ENCODE measurements at places on chromosomes 12 and 14. TPM values are rescaled to one million over a fixed set of nuclear protein-coding genes. Genes with fewer than 3 reads are reported as not detected.

The NELL2 gene
- polyA plus RNA-seq, result 0.11 TPM

The TSHR gene
- polyA plus RNA-seq, result not detected

DNA sequence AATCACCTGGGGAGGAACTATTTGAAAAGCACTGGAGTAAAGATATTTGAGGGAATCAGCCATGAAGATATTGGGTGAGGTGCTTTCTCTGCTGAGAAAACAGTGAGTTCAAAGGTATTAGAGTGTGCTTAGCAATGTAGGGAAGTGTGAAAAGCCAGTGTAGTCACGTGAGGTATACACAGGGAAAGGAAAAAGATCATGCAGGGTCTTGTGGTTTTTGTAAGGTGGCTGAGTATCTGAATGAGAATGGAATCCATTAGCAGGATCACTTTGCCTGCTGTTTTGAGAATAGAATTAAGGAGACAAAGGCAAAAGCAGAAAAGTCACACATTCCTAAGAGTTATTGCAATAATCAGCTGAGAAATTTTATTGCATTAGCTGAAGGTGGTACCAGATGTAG lies 193.0 kb downstream of the PIK3C2G start:
- DNase-seq, result no peak

GRCh38 chr14:75220156-75220555 lies 43.7 kb upstream of the TMED10 start:
- DNase-seq, result no peak

DNA sequence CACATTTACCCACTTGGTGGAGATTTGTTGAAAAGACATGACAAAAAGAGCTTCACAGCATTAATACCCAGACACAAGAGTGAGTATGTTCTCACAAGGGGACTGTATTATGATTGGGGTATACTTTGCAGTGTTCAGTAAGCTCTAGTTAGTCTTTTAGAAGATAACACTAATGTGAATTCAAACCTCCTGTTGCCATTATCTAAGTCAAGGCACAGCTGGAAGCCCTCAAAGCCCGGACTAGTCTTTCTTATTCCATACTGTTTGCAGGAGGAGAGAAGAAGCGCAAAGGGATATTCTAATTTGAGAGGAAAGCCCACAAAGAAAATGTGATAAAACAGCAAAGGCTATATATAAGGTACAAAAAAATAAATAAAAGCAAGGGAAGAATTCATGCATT lies 445.9 kb downstream of the SOX5 start:
- no peak for DNase-seq

GRCh38 chr14:64186231-64187129 lies 107.7 kb downstream of the ESR2 start:
- DNase-seq, result no peak

DNA sequence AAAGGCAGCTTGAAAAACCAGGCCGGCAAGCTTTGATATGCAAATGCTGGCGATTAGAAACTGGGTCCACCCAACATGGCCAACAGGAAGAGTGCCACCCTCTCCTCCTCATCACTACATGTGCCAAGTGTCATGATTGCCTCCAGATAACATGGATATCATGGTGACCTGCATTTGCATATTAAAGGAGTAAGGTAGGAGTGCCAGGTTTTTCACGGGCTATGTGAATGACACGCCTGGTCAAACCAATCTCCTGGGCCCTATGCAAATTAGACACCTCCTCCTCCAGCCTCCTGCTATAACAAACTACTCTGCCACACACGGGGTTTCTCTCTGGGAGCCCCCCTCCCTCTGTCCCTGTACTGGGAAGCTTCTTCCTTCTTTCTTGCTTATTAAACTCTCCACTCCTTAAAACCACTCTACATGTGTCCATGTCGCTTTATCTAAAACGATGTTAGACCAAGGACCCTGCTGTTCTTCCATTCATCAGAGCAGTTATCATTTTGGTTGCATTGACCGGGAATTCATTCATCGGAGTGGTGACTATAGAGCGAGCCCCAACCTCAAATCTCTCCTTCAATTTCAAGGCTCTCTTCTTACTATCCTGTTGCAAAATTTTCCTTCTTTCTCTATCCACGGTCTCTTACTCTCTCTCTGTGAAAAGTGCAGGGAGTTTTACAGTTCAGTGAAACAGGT lies 27.5 kb downstream of the APOBEC1 start:
- peak; percentile 4 for DNase-seq
